Activated B cell treated with CpG ODN at 0.5 μM for 24 hours (primary cell): ENCODE measurements at places on chromosomes 3 and 15. TPM values are rescaled to one million over a fixed set of nuclear protein-coding genes. Genes with fewer than 3 reads are reported as not detected.

- no peak overlapping the region for H3K27ac ChIP-seq
- no peaks in the 10 kb centered on the region for H3K4me1 ChIP-seq
- peaks cover 9% of the 10 kb centered on the region for H3K27me3 ChIP-seq
- H3K4me3 ChIP-seq = no peak overlapping the region
- no peaks in the 10 kb centered on the region for H3K36me3 ChIP-seq
Measured at GRCh38 chr15:74229686-74230085, 6.4 kb upstream of the CCDC33 start.

DNA sequence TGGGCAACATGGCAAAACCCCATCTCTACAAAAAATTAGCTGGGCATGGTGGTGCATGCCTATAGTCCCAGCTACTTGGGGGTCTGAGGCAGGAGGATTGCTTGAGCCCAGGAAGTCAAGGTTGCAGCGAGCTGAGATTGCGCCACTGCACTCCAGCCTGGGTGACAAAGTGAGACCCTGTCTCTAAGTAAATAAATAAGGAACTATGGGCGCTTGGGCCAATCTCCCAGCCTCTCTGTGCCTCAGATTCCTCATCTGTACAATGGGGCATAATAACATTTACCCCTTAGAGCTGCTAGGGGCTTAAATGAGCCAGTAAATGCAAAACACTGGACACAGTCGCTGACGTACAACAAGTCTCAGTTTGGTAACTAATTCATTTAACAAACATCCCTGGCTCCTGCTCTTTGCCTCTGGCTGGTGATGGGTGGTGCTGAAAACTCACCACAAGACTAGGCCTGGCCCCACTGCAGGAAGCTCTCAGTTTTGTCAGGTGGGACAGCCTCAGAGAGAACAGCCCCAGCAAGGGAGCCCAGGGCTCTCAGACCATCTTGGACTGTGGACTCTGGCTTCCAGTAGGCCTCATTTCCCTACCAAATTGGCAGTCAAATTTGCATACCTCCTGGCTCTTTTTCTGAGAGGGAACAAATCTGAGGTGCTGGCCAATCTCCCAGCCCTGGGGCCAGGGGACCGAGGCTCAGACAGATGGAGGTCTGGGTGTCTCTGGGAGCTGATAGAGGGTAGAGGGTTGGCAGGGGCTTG lies 6.4 kb upstream of the TBC1D2B start:
- no peak overlapping the region for H3K27ac ChIP-seq
- H3K4me3 ChIP-seq = no peak overlapping the region
- DNase-seq = no peak
- H3K27me3 ChIP-seq = no peaks in the 10 kb centered on the region
- no peaks in the 10 kb centered on the region for H3K36me3 ChIP-seq

DNA sequence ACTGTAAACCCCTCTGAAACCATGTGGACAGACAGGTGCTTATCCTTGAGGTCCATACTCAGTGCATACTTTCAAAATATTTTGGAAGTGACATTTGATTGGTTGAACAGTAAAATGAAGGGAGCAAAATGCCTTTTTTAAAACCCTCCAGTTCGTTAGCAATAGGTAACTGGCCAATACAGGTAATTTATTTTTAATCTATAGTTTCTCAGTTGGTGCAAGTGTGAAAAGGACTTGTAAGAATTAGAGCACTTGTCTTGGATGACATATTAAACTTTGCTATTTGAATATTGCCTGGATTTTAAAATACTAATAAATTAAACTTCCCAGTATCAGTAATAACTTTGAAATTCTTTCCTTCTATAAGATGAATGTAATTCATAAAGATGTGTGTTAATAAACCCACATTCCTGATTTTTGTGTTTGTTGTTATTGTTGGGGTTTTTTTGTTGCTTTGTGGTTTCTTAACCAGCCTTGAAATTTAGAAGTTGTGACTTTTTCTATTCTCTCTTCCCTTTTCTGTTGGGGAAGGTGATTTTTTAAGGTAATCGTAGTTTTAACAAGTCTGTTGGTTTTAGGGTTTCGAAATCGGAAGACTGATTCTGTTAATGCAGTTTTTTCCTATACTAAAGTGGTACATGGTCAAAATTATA lies 90.0 kb downstream of the STT3B start:
- no peak overlapping the region for H3K4me3 ChIP-seq
- H3K36me3 ChIP-seq = peaks cover 69% of the 10 kb centered on the region
- no peak overlapping the region for H3K27ac ChIP-seq

GRCh38 chr3:75906555-75907112 lies 121.3 kb upstream of the ZNF717 start:
- no peaks in the 10 kb centered on the region for H3K4me1 ChIP-seq
- no peak overlapping the region for H3K27ac ChIP-seq
- H3K4me3 ChIP-seq = no peak overlapping the region
- H3K36me3 ChIP-seq = no peaks in the 10 kb centered on the region

DNA sequence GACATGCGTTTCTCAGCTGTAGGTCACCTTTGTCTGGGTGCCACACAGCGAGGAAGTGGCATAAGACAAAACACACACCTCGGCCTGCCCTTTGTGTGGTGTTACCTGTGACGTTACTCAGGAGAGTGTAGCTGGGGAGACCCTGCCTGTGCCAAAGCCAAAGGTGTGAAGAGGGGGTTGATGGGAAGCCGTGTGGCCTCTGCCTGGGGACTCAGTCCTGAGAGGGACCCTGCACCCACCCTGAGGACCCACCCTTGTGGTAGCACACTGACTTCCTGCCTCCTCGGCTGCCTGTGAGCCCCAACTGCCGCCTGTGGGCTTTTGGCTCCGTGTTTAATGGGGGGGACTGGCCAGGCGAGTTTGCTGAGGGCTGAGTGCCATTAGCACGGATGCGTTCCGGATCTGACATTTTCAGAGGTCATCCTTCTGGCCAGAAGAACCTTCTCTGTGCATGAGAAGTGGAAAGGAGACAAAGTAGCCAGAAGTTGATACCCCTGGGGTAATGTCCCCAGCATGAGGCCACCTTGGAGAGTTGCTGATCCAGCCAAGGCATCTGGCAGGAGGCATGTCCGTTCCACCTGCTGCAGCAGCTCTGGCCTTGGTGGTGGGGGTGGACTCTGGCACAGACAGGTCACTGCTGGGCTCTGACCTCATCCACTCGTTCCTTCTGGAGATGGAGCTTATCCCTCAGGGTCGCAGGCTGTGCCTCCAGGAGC lies 51.8 kb upstream of the FURIN start:
- H3K4me3 ChIP-seq = no peak overlapping the region
- no peaks in the 10 kb centered on the region for H3K27me3 ChIP-seq
- no peak overlapping the region for H3K27ac ChIP-seq
- peaks cover 47% of the 10 kb centered on the region for H3K4me1 ChIP-seq
- no peak for DNase-seq

DNA sequence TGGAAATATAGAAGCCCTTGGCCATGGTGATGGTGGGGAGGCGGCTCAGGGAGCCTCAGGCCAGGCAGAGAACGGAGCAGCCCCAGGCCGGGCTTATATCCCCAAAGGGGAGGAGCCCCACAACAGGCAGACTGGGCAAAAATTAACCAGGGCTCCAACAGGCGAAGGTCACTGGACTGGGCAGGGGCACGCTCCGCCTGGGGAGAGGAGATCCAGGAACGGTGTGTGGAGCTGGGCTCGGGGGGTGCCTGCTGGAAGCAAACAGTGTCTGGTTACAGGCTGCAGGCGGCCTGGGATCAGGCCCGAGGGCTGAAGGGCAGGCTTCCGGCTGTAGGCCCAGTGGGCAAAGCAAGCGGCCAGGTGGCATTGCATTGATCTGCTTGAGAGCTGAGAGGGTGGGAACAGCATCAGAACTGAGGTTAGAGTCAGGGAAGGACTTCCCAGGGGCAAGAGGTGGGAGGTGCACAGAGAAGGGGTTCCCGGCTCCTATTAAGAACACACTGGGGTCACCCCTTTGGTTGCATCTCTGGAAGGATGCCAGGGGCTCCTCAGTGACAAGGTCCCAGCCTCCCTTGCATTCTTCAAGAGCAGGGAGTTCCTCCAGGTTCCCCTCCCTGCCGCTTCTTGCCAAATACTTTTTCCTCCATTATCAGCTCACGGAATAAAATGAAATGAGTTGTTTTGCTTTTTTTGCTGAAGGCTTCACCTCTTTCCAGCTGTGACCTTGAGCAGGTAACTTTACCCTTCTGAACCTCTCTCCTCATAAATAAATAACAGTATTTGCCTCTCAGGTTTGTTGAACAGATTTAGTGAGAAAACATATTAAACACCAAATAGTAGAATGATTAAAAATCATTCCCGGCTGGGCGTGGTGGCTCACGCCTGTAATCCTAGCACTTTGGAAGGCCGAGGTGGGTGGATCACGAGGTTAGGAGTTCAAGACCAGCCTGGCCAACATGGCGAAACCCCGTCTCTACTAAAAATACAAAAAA lies 7.8 kb downstream of the ANPEP start:
- no peak for DNase-seq
- no peaks in the 10 kb centered on the region for H3K36me3 ChIP-seq
- H3K4me1 ChIP-seq = no peaks in the 10 kb centered on the region

Gene C3orf70
- total RNA-seq = not detected in 2 replicates

Gene SNX22
- 41.7 and 46.2 TPM in 2 replicates for total RNA-seq

Gene MNS1
- 0.62 and 0.66 TPM in 2 replicates for total RNA-seq

Gene ATRIP
- 10.5 and 14.6 TPM in 2 replicates for total RNA-seq

Gene RYR3
- total RNA-seq = not detected in 2 replicates

Gene C15orf62
- total RNA-seq = 5.7 and 6.5 TPM in 2 replicates

DNA sequence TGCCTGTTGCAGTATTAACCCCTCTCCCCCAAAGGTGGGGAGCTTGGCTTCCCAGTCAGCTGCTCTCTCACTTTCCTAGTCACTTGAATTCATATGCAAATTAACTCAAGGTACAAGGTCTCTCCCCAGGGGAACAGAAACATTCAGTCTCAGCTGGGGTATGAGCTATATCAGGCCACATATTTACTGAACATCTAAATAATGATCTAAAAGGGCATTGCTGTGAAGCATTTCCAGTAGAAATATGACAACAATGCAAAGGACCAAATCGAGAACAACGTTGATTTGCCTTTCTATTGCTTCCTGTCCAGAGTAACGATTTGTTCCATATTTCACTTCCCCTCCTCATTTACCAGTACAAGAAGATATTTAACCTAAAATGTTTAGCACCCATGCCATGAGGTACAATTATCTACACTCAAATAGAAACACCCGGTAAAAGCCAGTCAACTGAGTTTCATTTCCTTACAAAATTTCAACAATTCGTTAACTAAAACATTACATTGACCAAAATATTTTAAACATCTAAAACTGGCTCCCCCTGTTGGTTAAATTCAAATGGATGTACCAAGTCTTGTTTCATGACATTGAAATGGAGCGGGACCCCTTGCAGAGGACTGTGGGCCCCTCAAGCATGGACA lies 36.5 kb upstream of the KLHL6 start:
- H3K4me3 ChIP-seq = peak overlapping the region; percentile 59
- H3K4me1 ChIP-seq = peaks cover 47% of the 10 kb centered on the region
- H3K27ac ChIP-seq = peak overlapping the region; percentile 83
- H3K36me3 ChIP-seq = no peaks in the 10 kb centered on the region
- peaks cover 3% of the 10 kb centered on the region for H3K27me3 ChIP-seq
- DNase-seq = no peak

- DNase-seq = no peak
- no peaks in the 10 kb centered on the region for H3K27me3 ChIP-seq
- H3K36me3 ChIP-seq = peaks cover 91% of the 10 kb centered on the region
- H3K27ac ChIP-seq = peak overlapping the region; percentile 61
- H3K4me1 ChIP-seq = peaks cover 50% of the 10 kb centered on the region
Measured at GRCh38 chr15:64857421-64857820, 15.7 kb downstream of the PLEKHO2 start.

- peak overlapping the region; percentile 74 for H3K4me3 ChIP-seq
- H3K36me3 ChIP-seq = no peaks in the 10 kb centered on the region
- peaks cover 19% of the 10 kb centered on the region for H3K4me1 ChIP-seq
- H3K27me3 ChIP-seq = peaks cover 37% of the 10 kb centered on the region
- H3K27ac ChIP-seq = no peak overlapping the region
Measured at GRCh38 chr15:88704791-88705768, 66.3 kb downstream of the ISG20 start.

GRCh38 chr3:3951071-3951470 lies 151.8 kb downstream of the LRRN1 start:
- no peaks in the 10 kb centered on the region for H3K4me1 ChIP-seq
- no peak for DNase-seq

DNA sequence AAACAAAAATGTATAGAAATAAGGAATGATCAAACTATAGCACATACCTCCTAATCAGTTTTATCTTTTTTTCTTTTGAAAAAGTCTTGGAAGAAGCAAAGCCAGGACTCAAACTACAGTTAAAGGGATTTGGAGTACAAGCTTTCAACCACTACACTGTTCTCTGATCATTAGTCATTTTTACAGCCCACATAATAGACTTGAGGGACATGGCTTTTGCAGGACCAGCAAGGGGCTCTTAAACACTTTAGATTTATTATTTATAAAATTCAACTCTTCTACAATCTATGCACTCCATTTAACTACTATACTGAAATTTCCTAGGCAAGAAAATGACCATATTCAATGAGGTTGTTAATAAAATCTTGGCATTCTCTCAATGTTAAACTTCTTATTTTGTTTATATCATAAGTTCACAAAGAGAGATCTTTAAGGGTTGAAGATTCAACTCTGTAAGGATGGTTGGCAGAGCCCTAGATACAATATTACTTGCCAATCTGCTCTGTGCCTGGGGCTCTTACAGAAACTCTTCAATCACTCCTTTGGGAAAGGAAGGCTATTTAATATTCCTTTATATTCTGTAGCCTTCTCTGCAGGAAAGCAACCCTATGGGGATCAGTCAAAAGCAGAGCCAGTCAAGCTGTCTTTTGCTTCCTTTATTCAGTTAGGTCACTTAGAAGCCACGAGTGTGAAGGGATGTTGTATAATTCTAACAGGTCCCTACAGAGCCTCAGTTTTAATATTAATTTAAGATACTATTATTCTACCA lies 557.7 kb upstream of the SGO1 start:
- H3K4me1 ChIP-seq = no peaks in the 10 kb centered on the region
- DNase-seq = no peak
- no peak overlapping the region for H3K4me3 ChIP-seq
- no peaks in the 10 kb centered on the region for H3K27me3 ChIP-seq

- no peak overlapping the region for H3K4me3 ChIP-seq
- H3K4me1 ChIP-seq = peaks cover 44% of the 10 kb centered on the region
- DNase-seq = no peak
- H3K27me3 ChIP-seq = no peaks in the 10 kb centered on the region
Measured at GRCh38 chr15:85002517-85002916, 20.9 kb downstream of the PDE8A start.

Gene PLSCR2
- total RNA-seq = not detected in 2 replicates
